ENCODE measurements at places on chromosomes 5 and 9. TPM values are rescaled to one million over a fixed set of nuclear protein-coding genes. Genes with fewer than 3 reads are reported as not detected.
A peak's percentile ranks its signal among the peaks of the same experiment; 100 is the strongest.

ADRA1B gene
- total RNA-seq = 0.16 TPM

DNA sequence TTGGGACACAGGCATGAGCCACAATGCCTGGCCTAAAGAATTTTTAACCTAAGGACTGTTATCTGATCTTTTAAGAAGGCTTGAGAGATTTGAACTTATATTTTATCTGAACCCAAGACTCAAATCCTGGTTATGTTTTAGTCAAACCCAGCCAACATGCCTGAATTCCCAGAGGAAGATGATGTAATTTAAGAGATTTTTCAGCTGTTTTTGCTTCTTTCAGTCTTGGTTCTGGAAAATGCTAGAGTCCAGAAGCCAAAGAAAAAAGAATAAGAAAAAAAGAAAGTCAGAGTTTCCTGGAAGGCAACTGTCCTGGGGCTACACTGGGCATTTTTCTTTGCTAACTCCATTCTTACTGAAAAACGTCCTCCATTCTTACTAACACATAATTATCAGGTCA, 85.8 kb downstream of the SNX18 start:
- no peak for DNase-seq

DNA sequence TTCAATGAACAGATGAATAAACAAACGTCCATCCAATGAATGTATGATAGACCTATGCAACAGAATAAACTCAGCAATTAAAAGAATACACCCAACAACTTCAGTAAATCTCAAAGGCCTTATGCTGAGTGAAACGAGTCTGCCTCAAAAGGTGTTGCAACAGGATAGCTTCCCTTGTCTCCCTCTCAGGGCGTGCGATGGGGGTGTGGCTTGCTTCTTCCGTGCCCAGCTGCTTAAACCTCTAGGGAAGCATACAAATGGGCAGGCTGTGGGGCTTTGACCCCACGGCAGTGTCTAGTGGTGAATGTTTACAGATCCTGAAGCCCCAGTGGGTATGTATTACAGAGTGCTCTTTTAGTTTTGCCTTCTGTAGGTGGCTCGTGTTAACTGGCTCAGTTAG, 87.0 kb upstream of the CCL21 start:
- peak; percentile 54 for DNase-seq

DNA sequence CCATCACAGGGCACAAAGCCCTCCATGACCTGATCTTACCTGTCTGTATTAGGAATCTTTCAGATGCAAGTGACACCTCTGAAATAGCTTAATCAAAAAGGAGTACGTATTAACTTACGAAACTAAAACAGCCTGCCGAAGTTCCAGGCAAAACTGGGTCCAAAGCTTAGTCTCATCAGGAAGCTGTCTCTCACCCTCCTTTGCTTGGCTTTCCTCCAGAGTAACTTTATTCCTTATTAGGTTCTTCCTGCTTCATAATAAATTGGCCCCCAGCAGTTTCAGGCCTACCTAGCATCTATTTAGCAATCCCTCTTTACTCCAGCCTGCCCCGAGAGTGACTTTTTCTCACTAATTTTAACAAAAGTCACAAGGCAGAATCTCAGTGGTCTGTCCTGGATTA, 58.4 kb upstream of the STK32A start:
- DNase-seq = no peak

GRCh38 chr9:121619545-121620324, 31.7 kb upstream of the DAB2IP start:
- DNase-seq = no peak

GRCh38 chr5:175752826-175753535, 95.1 kb downstream of the HRH2 start:
- no peak for DNase-seq

GRCh38 chr5:62077387-62077786, 228.6 kb upstream of the KIF2A start:
- no peak for DNase-seq

All from WTC11 (cell line).